ENCODE measurements at places on chromosomes 12 and 14. TPM values are rescaled to one million over a fixed set of nuclear protein-coding genes. Genes with fewer than 3 reads are reported as not detected.
A peak's percentile ranks its signal among the peaks of the same experiment; 100 is the strongest.

The NELL2 gene
- 31.3 TPM for total RNA-seq

The VPS29 gene
- 102 TPM for total RNA-seq

The PLCZ1 gene
- not detected for total RNA-seq

The RERG gene
- 7.0 TPM for total RNA-seq

DNA sequence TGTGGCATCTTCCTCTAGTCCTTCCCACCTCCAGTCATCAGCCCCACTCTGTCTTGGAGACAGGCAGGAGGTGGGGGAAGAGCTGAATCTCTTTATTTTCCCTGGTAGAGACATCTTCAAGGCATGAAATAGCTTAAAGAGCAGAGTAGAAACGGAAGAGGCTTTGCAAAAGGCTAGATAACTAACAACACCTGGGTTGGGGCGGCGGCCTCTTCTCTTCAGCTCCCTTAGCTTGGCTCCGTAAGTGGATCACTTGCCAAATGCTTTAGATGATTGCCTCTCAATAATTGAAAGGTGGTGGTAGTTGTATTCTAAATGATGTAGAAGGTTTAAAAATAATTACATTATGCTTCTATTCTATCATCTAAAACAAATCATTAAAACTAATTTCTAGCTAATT is 36.1 kb downstream of the SSPN start:
- H3K4me1 ChIP-seq: peaks cover 13% of the 10 kb centered on the region
- H3K27me3 ChIP-seq: peaks cover 12% of the 10 kb centered on the region
- no peaks in the 10 kb centered on the region for H3K36me3 ChIP-seq
- no peak for DNase-seq
- no peak overlapping the region for H3K4me3 ChIP-seq
- no peak overlapping the region for H3K27ac ChIP-seq

- DNase-seq: no peak
- H3K27me3 ChIP-seq: no peaks in the 10 kb centered on the region
- no peak overlapping the region for H3K4me3 ChIP-seq
- no peaks in the 10 kb centered on the region for H3K4me1 ChIP-seq
- no peak overlapping the region for H3K27ac ChIP-seq
- no peaks in the 10 kb centered on the region for H3K36me3 ChIP-seq
These were observed 326.4 kb downstream of the NUAK1 start for GRCh38 chr12:105812366-105812765.

GRCh38 chr14:104588066-104588857 is 8.7 kb downstream of the C14orf180 start:
- no peaks in the 10 kb centered on the region for H3K27me3 ChIP-seq
- peaks cover 23% of the 10 kb centered on the region for H3K4me1 ChIP-seq
- no peak overlapping the region for H3K4me3 ChIP-seq
- DNase-seq: no peak
- no peaks in the 10 kb centered on the region for H3K36me3 ChIP-seq

DNA sequence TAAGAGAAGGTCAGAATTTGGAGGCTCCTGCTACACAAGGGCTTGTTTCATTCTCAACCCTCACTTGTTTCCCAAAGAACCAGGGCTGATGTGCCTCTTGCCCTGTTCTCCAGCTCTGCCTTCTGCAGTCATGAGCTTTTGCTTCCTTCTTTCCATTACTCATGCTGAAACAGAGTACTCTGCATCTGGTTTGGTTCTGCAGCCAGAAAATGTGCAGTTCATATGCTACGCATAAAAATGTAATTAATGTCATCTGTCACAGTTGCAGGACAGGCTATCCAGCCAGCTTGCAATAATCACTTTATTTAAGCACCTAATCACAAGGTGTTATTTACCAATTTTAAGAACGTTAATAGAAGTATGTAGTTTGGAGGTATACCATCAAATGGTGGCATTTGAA is 150.2 kb downstream of the SRGAP1 start:
- no peak overlapping the region for H3K4me3 ChIP-seq
- no peak overlapping the region for H3K27ac ChIP-seq
- H3K27me3 ChIP-seq: no peaks in the 10 kb centered on the region
- no peaks in the 10 kb centered on the region for H3K36me3 ChIP-seq
- peaks cover 5% of the 10 kb centered on the region for H3K4me1 ChIP-seq
- no peak for DNase-seq

DNA sequence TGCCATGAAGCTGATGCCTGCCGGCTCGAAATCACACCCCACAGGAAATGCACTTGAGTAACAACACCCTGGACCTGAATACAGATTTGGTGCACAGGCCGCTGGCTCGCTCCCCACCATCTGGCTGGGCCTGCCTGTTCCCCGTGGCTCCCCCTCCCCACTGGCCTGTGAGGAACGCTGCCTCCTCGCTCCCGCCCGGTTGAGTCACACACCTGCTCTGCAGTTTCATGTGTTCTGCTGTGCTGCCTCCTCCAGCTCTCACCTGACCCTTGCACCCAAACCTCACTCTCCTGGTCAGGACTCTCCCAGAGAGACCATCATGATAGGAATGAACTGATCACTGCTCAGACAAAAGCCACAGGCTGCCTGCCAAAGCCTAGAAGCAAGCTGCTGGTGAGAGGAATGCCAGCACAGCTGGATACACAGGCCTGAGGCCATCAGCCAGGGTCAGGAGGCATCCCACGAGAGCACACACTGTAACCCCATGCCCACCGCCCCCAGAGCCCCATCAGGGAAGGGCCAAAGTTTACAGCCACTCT is 3.8 kb upstream of the SIVA1 start:
- no peaks in the 10 kb centered on the region for H3K36me3 ChIP-seq
- no peaks in the 10 kb centered on the region for H3K27me3 ChIP-seq
- H3K4me1 ChIP-seq: peaks cover 30% of the 10 kb centered on the region
- peak overlapping the region; percentile 77 for H3K27ac ChIP-seq

GRCh38 chr14:35533357-35534207 is at the start of gene INSM2:
Gene INSM2 (plus strand): TSS chr14:35534164. CDS start chr14:35534253, 89 bp downstream.
- H3K4me3 ChIP-seq: peak within 1 kb of the TSS; percentile 79
- no peaks in the 10 kb centered on the region for H3K36me3 ChIP-seq
- H3K4me1 ChIP-seq: peaks cover 23% of the 10 kb centered on the region
- peaks cover 86% of the 10 kb centered on the region for H3K27me3 ChIP-seq
- peak; percentile 77 for DNase-seq

GRCh38 chr12:72035625-72036024 is 97.0 kb downstream of the TPH2 start:
- no peaks in the 10 kb centered on the region for H3K36me3 ChIP-seq
- no peak for DNase-seq
- no peaks in the 10 kb centered on the region for H3K4me1 ChIP-seq
- no peak overlapping the region for H3K4me3 ChIP-seq
- no peak overlapping the region for H3K27ac ChIP-seq

DNA sequence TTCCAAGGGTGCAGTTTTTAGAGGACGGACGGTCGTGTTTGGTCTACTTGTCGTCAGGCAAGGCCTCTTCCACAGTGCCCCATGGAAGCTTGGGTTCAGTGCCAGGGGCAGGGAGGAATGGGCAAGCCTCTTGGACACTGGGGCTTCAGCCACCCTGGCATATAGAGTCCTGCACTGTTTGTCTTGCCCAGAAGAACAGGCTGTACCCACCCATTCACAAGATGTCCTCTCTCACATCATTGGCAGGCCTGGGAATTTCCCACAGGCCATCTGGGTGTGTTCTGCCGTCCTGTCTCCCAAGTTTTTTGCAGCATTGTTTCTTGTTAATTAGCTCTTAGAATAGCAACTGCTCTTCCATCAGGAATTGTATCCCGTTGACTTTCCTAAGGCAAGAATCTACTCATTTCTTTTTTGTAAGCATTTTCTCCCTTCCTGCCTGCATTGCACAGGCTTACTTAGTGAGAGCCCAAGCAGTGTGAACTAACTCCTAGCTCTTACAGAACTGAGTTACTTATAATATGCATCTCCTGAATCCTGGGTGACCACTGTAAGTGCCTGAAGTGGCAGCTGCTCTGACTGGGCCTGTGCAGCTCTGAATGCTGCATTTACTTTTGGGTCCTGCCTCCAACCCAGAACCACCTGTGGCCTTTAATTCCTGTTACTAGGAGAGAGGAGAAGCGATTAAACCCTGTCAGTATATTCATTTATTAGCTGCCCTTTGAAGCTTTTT is 149.4 kb upstream of the HIF1A start:
- H3K27me3 ChIP-seq: no peaks in the 10 kb centered on the region
- no peaks in the 10 kb centered on the region for H3K36me3 ChIP-seq
- DNase-seq: no peak
- no peak overlapping the region for H3K27ac ChIP-seq
- no peaks in the 10 kb centered on the region for H3K4me1 ChIP-seq

All from hepatocyte (in vitro differentiated cells).